ENCODE measurements at places on chromosomes 5 and 9.
A peak's percentile ranks its signal among the peaks of the same experiment; 100 is the strongest.

- no peak for DNase-seq
Measured at GRCh38 chr5:167415779-167416746, 875.4 kb upstream of the WWC1 start.

- DNase-seq, result no peak
Measured at GRCh38 chr5:5198135-5198534, 58.0 kb downstream of the ADAMTS16 start.

- no peak for DNase-seq
Measured at GRCh38 chr9:93294011-93294410, 110.1 kb downstream of the WNK2 start.

- DNase-seq, result no peak
Measured at GRCh38 chr9:21969951-21970799, 24.0 kb downstream of the CDKN2A start.

DNA sequence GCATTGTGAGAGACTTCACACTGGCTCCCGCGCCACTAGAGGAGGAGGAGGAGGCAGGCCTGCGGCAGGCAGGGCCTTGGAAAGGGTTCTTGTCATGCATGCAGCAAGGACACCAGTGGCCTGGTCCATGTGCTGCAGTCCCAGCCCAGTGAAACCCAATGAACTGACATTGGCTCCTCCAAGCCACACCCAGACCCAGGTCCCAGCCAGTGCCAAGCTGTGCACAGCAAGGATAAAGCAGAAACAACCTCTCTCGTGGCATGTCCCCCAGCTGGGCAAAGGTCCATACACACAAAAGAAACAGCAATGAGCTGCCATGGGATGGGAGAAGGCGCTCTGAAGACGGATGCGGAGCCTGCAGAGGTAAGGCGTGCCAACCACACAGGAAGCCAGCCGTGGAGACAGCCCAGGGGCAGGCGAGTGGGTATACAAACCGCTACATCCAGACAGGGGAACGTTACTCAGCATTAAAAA, 89.2 kb downstream of the SEMA4D start:
- peak; percentile 76 for DNase-seq

DNA sequence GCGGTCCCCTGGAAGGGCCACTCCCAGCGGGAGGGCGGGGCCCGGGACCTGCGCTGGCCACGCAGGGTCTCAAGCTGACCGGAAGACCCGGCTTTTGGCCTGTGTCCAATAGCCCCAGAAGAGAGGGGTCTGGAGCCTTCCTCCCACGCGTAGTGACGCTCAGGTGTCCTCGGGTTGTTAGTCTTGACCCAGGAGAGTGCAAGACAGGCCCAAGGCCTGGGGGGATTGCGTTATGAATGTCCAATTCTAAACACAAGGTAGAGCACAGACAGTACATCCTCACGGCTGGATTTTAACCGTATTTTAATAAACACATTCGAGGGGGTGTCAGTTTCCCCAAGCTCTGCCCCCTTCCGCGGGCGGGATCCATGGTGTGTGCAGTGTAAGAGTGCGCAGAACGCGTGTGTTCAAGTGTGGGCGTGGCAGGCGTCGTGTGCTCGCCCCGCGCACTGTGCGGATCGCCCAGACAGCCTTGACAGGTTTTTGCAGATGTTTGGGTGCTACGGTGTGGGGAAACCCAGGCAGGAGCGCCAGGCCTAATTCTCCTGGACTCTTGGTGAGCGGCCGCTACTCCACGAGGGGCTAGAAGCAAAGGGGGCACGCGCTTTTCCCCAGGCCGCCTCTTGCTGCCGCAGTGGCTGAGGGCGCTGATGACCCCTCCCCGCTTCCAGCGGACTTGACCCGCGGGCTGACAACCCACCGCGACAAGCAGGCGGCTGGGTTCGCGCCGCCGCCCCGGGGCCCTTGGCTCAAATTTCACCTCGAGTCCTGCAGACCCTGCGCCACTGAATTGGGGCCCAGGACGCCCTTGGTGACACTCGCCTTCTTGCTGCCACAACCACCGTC, 6.1 kb upstream of the DMRT3 start:
- DNase-seq, result no peak

GRCh38 chr5:137269274-137269673, 229.9 kb downstream of the SPOCK1 start:
- no peak for DNase-seq

GRCh38 chr5:39775086-39775796, 350.5 kb upstream of the DAB2 start:
- DNase-seq, result no peak

GRCh38 chr9:12441506-12441905, 251.7 kb upstream of the TYRP1 start:
- no peak for DNase-seq

DNA sequence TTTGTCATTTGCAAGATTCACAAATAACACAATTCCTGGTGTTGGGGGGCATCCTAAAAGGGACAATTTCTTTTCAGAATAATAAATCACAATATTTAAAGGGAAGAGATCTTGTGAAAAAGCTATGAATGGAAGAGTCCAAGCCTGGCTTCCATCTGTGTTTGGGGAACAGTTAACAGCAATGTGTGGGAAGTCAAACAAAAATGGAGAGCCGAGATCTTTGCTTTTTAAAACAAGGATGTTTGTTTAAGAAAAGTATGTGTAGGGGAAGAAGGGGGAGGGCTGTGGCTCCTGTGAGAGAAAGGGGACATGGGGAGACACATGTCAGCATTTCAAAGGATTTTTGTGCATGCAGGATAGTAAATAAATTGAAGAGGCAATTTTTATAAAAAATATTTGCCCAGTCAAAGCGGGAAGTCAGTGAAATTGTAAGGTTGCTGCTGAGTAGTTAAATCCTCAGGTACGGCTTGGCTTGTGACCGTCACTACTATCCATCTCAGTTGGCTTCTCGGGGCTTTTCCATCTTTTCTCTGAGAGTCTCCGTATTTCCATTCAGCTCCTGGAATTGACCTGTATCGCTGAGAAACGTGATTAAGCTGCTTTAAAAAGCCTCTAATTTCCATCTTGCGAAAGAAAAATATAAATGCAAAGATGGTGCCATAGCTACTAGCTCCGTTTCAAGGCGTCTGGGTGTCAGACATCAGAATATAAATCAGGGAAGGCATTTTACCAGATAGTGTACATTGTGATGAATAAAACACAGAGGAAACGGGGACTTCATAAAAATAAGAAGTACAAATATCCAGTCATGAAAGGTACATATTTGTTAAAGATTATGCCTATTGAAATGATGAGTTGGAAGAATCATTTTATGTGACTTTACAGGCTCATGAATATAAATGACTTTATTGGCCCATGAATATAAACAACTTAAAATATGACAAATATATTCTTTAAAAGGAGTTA, 52.9 kb upstream of the VCAN start:
- DNase-seq, result no peak

DNA sequence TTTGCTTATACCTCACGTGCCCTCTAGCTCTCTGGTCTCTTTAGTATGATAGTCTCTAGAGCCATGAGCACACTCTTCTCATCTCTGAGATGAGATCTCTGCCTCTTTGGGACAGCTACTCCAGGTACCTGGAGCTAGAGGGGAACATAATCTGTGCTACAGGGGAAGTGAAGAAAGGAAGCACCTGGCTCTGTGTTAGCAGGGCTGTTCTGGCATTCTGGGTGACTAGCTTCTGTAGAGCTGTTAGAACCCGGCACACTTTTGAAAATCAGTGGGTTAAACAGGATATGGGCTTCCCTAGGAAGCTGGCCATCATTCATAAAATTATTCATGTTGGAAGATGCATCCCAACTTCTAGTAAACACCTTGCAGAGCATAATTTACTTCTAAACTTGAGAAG, 224.8 kb downstream of the MCTP1 start:
- no peak for DNase-seq

- DNase-seq, result no peak
Measured at GRCh38 chr5:136793300-136793699, 428.0 kb upstream of the TRPC7 start.

All from stimulated activated effector memory CD8-positive, alpha-beta T cell treated with anti-CD3 and anti-CD28 coated beads, Interleukin-12 subunit alpha, Interleukin-12 subunit beta, amount 100 ng/mL, for 72 hours (primary cell).